ENCODE measurements at places on chromosomes 4 and X. TPM values are rescaled to one million over a fixed set of nuclear protein-coding genes. Genes with fewer than 3 reads are reported as not detected.

Gene PTTG2
- total RNA-seq, result not detected

Gene ITIH6
- total RNA-seq, result not detected

Gene OFD1
- 42.3 TPM for total RNA-seq

Gene GUCY1B1
- total RNA-seq, result 3.6 TPM

Gene DKK2
- 15.1 TPM for total RNA-seq

Gene BLTP1
- 41.2 TPM for total RNA-seq

Gene NCAPG
- 11.8 TPM for total RNA-seq

Gene ZNF630
- total RNA-seq, result 3.6 TPM

Gene WDR17
- 6.1 TPM for total RNA-seq

Gene JCHAIN
- not detected for total RNA-seq

Gene RAB39B
- 4.0 TPM for total RNA-seq

Gene CFP
- total RNA-seq, result 0.51 TPM

Gene RIBC1
- 2.7 TPM for total RNA-seq

Gene GJB1
- total RNA-seq, result 3.9 TPM

Gene STATH
- total RNA-seq, result 0.90 TPM

Gene HPSE
- total RNA-seq, result 87.8 TPM

Gene PRKX
- total RNA-seq, result 123 TPM

Gene NSG1
- total RNA-seq, result 71.9 TPM

Gene SSX4B
- not detected for total RNA-seq

Gene BLOC1S4
- 19.1 TPM for total RNA-seq

Gene PPAT
- 20.6 TPM for total RNA-seq

Gene HTR2C
- total RNA-seq, result 0.71 TPM

Gene ATP8A1
- 10.3 TPM for total RNA-seq

Data from type B pancreatic cell (in vitro differentiated cells).